ENCODE measurements at places on chromosomes 5 and 9.
A peak's percentile ranks its signal among the peaks of the same experiment; 100 is the strongest.

GRCh38 chr9:69192214-69192613, 18.1 kb downstream of the TJP2 start:
- no peak for DNase-seq

- peak; percentile 73 for DNase-seq
Observed at GRCh38 chr9:86944796-86945727, 2.2 kb downstream of the GAS1 start.

GRCh38 chr9:87545858-87546257, 48.2 kb downstream of the DAPK1 start:
- no peak for DNase-seq

DNA sequence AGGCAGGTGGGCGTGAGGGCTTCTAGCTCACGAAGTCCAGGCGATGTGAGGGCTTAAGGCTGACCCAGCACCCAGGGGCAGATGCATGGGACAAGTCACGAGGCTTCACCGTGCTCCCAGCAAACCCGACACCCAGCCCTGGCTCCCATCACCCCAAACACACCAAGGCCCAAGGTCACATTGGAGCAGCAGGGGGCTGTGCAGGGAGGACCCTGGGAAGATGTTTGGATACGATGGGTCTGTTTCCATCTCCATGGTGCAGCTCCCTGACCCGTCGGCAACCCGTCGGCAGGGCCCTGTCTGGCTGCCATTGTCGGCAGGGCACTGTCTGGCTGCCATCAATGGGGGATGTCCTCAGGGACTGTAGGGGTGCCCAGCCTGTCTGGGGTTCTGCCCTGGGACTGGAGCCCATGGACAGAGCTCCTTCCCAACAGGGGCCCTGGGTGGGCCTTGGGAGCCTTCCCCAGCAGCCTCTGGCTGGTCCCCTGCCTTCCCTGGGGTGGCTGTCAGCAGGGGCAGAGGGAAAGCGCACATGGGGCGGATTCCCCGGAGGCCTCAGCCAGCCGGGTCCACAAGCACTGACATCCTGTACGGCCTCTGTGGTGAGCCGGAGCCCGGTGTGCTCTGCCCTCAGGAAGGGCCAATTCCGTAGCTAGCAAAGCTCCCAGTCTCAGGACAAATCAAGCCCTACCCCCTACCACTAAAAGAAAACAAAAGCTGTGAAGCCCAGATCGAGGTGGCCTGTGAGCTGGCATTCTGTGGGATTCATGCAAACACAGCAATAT, 47.1 kb downstream of the NACC2 start:
- no peak for DNase-seq

DNA sequence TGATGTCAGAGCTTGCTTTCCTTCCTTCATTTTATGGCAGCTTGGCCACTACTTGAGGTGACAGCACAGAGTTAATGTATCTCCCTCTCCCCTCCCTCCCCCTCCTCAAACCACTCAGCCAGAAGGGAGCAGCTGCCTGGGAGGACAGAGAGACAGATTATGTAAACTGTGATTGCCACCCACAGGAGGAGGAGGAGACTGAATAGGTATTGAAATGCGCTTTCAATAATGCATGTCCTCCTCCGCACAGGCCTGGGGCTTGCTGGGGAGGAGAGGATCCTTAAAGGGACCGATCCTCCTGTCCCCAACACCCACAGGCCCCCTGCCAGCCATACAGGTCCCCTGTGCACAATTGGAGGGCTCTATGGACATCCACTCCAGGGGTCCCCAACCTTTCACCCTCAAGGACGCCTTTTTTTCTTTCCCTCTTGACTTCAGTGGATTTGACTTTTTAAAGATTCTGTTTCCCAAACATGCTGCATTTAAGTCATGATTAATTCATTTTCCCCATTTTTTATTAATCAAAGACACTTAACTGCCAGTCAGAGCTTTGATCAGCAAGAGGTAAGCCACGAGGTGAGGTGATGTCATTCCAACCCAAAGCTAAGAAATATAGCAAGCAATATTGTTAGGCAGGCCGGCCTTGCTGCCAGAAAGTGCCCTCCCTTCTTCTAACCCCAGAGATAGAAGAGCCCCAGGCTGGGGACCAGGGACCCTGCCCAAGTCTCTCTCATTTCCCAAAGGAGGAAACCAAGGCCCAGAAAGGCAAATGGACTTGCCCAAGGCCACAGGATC, 47.5 kb upstream of the CPLX2 start:
- DNase-seq, result peak; percentile 23

- DNase-seq, result no peak
Observed at GRCh38 chr5:87137283-87137682, 130.4 kb upstream of the RASA1 start.

- no peak for DNase-seq
Observed at GRCh38 chr5:93304456-93305250, 276.4 kb downstream of the NR2F1-AS1 start.

- no peak for DNase-seq
Observed at GRCh38 chr9:117720555-117720954, 16.4 kb downstream of the TLR4 start.

GRCh38 chr9:5773324-5773999, 59.5 kb downstream of the ERMP1 start:
- DNase-seq, result no peak

GRCh38 chr5:163789870-163790269, 284.5 kb downstream of the MAT2B start:
- no peak for DNase-seq

DNA sequence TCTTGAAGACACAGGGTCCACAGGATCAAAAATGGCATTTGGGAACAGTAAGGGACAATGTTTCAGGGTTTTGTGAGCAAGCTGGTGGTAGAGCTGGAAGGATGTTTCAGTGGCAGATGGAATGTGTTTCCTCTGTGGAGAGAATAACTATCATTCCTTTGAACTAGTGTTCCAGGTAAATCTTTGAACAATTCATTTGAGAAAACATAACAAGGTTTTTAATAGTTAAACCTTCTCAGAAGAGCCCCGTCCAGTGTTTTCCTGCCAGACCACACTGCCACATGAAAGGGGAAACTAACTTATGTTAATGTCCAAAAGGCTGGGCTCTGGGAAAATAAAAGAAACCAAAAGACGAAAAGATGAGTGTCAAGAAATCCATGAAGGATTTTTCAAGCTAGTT, 207.0 kb upstream of the ZNF462 start:
- DNase-seq, result no peak

DNA sequence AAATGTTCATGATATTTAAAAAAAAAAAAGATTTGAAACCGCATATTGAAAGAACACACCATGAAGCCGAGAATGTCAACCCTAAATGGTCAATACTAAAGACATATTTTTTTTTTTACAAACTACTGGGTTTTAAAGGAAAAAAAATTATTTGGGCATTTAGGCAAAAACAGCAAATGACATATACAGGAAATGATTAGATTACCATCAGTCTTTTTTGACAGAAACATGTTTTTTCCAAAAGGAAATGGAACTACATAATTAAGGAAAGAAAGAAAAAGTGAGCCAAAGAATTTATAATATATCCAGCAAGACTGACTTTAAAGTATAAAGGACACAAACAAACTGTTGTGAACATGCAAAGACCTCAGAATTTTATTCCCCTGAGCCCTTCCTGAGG, 56.7 kb downstream of the RALGPS1 start:
- DNase-seq, result no peak

- DNase-seq, result no peak
Observed at GRCh38 chr9:655875-656274, 185.6 kb upstream of the DMRT1 start.

- DNase-seq, result no peak
Observed at GRCh38 chr5:56659971-56660370, 155.4 kb upstream of the MAP3K1 start.

DNA sequence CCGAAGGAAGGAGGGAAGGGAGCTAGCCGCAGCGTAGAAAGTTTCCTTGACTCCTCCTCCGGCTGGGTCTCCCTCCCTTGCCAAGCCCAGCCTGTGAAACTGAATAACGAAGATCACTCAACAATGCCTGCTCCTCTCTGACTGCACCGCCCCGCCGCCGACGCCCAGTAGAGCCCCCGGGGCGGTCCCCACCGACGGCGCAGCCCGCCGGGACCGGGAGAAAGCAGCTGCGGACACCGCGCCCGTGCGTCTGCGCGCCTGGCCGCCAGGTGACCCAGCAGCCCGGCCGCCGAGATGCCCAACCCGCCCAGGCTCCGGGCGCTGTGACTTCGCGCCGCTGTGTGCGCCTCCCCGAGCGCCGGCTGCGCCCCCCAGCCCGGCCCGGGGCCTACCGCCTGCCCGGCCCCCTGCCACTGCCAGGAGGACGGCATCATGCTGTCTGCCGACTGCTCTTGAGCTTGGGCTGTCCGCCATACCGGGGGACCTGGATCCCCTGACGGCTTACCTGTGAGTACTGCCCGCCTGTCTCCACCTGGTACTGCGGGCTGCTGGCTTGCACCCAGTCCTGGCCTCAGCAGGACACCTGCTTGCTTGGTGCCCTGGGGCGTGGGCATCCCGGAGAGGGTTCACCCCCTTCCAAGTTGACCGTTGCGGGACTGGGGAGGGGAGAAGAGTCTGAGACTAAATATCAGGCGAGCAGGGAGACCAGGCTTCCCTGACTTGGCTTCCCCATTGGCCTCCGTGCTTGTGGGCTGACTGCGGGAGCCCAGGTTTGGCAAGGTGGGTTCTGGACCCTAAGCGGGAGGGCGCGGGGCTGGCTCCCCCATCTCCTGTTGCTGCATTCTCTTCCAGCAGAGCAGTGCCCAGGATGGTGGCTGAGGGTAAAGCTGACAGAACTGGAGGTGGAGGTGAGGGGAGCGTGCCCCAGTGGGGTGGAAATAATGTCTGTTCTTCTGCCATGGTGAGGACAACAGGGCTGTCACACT, 26.2 kb upstream of the SPTLC1 start:
- DNase-seq, result peak; percentile 75

DNA sequence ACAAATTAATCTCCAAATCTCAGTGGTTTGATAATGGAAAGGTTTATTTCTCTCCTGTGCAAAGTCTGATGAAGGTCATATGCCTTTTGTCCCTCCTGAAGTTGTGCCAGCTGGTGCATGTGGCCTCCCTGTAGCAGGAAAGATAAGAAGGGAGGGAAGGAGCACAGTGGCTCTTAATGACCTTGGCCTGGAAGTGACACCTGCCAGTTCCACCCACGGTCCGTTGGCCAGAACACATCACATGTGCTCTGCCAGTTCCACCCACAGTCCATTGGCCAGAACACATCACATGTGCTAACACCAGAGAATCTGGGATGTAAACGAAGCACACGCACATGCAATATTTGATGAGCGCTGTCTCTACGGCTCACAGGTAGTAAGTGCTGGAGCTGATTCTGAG, 130.9 kb downstream of the DOCK2 start:
- no peak for DNase-seq

DNA sequence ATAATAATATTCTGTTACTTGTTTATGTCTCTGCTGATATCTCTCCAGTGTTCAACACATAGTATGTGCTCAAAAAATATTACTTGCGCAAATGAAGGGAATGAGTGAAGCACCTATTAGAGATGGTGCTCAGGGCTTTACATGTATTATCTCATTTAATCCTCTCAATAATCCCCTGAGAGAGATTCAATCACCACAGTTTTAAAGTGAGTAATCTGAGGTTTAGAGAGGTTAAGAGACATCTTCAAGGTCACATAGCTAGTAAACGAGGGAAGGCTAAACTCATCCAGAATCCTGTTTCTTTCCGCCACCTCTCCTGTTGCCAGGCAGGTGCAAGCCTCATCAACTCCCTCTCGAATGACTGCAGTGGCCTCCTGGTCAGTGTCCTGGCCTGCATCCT, 82.0 kb downstream of the UGCG start:
- DNase-seq, result no peak

- peak; percentile 64 for DNase-seq
Observed at GRCh38 chr9:96217294-96217707, 84.7 kb downstream of the HSD17B3 start.

DNA sequence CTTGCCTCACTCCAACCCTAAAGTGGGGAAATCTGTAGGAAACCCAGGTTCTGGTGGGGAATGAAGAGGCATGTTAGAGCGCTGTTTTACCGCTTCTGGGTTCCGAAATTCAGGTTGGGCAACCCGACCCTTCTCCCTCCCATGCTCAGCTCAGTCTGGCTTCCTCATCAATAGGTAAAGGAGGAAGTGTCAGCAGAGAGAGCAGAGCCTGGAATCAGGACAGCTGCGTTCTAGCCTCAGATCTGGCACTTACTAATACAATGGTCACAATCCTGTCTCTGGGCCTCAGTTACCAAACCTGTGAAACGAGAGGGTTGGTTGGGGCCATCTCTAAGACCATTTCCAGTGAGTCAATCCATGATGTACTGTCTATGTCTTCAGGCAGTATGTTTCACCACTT, 16.2 kb upstream of the TNIP1 start:
- DNase-seq, result no peak

DNA sequence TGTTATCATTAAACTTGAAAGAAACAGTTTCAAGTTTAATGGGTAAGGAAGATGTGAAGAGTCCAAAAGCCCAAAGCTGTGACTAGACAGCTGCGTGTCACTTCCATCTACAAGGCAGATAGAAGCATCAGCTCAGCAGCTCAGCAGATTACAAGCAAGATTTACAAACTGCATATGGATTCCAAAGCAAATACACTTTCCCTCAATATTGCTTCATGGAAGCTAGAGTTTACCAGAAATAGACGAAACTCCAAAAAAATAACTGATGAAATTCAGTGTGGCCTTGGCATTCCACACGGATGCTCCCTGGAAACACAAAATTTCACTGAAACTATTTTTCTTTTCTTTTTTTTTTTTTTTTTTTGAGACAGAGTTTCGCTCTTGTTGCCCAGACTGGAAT, 17.9 kb downstream of the MYO10 start:
- no peak for DNase-seq

DNA sequence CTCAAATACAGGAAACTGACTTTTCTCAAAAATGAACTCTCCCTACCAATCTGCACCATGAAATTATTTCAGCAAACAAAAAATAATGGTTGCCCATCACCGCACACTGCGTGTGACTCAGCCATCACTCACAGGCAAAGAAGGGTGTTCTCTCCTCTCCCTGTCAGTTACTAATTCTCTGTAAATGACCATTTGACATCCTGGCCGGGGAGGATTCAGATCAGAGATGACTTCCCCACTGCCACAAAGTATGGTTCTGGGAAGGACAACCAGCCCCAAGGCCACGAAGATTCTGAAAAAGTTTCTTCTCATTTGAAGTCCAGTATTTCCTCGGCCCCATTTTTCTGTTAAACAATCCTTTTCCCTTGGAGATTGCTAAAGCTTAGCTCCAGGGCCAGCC, 199.4 kb downstream of the AUH start:
- DNase-seq, result no peak

DNA sequence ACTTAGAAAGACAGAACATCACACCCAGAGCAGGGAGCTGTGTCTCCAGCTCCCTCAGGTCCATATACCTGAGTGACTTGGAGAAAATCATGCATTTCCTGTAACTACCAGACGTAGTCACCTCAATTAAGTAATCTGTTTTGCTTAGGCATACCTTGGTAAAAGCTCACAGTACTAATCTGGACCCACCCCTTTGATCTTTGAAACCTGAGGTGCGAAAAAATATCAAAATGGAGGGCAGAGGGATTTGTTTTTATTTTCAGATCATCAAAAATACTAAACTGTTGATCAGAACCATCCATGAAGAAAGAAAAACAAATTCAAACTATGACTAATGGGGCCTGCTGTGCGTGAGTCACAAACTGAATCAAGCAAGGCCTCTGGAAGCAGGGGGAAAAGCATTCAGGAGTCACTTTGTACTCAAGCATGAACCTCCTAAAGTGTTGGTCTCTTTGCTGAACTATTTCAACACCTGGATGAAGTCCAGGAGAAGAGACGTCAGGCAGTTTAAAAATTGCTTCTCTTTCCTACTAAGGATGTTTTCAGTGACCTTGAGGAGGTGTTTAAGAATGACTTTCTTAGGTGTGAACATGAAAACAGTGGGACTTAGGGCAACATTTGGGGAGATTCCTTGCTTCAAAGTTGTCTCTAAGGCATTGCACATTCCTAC, 76.3 kb downstream of the MUSK start:
- DNase-seq, result no peak

GRCh38 chr5:113293975-113294310, 140.8 kb downstream of the TSSK1B start:
- DNase-seq, result no peak
